ENCODE measurements at places on chromosomes 16 and 17. TPM values are rescaled to one million over a fixed set of nuclear protein-coding genes. Genes with fewer than 3 reads are reported as not detected.

The KPNB1 gene
- total RNA-seq = 476 TPM

The TP53TG3B gene
- total RNA-seq = not detected

The KRT15 gene
- not detected for total RNA-seq

The WFDC1 gene
- under 0.01 TPM for total RNA-seq

The PLD6 gene
- total RNA-seq = 4.7 TPM

The C16orf95 gene
- 7.0 TPM for total RNA-seq

The SLC22A31 gene
- not detected for total RNA-seq

The CHD3 gene
- total RNA-seq = 58.1 TPM

The KRT25 gene
- not detected for total RNA-seq

The METTL23 gene
- total RNA-seq = 26.2 TPM

The CCL4 gene
- total RNA-seq = not detected

Data from subcutaneous preadipocyte (primary cell).